ENCODE measurements at places on chromosomes 1 and 21.
A peak's percentile ranks its signal among the peaks of the same experiment; 100 is the strongest.

DNA sequence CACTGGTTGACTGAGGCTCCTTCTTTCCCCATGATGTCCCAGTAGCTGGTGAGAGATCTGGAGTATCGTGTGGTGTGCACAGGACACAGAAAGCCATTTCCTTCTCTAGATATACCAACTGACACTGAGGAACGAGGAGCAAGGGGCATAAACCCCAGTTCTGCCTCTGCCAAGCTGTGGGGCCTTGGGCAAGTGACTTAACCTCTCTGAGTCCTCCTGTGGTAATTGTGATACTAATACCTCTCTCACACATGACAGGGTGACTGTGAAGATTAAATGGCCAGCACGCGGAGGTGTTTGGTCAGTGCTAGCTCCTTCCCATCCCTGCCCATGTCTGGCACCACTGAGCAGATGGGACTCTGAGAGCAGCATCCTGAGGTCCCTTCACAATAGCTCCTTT lies 26.3 kb upstream of the TCEA3 start:
- DNase-seq = no peak

GRCh38 chr1:25952841-25953401 lies 44.9 kb downstream of the PAFAH2 start:
- peak; percentile 41 for DNase-seq

- DNase-seq = no peak
These were observed 1.0 kb downstream of the CCDC185 start for GRCh38 chr1:223394242-223394641.

- no peak for DNase-seq
These were observed 21.9 kb downstream of the GPR161 start for GRCh38 chr1:168114845-168115244.

DNA sequence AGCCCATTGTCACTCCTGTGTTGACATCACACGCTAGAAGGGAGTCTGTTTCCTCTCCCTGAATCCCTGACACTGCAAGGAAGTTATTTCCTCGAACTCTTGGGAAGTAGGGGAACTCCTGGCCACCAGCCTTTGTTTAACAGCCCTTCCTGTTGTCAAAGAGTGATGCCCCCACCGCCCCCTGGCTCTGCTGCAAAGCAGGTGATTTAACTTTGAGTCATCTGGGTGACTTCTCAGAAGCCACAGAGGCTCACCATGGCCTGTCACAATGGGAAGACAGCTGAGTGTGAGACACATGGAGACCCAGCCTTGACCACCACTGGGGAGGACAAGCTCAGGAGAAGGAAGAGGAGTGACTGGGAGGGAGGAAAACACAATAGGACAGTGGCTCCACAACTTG lies 182.8 kb downstream of the PSMG1 start:
- DNase-seq = no peak

GRCh38 chr1:224544346-224545110 lies 71.6 kb upstream of the CNIH3 start:
- DNase-seq = no peak

DNA sequence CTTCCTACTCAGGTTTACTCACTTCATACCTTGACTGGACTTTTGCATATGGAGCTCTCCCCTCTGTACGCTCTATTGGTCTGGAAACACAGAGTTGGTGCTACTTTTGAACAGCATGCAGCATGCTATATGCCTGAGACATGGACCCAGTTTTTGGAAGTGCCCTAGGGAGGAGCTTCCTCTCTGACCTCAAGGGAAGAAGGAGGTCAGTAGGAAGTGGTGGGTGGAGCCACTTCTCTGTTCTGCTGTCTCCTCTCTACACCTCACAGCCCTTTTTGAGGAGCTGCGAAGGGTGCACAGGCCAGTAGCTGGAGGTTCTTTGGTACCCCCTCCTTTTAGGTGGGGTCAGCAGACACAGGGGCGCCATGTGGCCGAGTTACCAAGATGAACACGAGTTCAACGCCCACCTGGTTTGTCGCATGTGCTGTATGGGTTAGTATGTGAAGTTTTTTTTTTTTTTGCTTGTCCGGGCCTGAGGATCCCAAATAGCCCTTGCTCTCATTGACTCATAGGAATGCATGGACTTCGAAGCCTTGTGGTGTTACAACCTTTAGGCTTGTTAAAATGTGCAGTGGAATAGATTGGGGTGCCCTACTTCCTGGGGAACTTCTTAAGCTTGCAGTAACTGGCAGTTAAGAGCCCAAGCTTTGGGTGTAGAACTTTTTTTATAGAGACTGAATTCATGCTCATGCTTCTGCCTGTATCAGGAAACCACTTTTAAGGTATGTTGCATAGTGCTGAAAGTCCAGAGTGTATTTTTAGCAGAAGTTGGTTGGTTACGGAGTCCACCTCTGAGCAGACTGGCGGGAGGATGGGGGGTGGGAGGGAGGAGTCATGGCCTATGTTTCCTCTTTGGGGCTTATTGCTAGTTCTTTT lies 10.7 kb downstream of the MACF1 start:
- DNase-seq = no peak

DNA sequence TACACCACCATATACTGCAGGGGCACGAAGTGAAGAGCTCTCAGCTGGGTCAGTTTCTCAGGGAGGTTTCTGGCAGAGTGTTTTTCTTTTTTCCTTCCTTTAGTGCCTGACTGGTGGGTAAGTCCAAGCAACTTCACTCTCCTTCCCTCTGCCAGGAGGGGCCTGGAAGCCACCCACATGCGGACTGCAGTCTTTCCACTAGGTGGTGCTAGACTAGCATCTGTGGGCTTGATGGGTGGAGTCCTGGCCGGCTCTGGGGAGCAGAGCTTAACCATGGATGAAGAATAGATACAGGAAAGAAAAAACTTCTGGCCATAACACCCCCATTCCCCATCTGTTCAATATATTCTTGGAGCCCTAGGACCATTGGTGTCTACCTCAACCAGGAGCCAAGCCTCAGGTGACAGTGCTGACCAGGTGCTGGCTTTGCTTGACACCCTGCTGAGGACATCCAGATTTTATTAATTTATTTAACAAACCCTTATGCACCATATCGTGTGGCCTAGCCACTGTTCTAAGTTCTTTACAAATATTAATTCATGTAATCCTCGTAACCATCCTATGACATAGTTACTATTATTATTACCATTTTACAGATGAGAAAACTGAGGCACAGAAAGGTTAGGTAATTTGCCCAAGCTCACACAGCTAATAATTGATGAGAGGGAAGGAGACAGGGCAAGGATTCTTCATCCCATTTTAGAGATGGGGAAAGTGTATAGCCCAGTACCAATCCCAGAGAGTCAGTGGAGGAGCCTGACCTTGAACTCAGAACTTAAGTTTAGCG lies 126.7 kb upstream of the CSF3R start:
- DNase-seq = peak; percentile 5

GRCh38 chr1:232440325-232441035 lies 189.5 kb downstream of the SIPA1L2 start:
- DNase-seq = no peak

DNA sequence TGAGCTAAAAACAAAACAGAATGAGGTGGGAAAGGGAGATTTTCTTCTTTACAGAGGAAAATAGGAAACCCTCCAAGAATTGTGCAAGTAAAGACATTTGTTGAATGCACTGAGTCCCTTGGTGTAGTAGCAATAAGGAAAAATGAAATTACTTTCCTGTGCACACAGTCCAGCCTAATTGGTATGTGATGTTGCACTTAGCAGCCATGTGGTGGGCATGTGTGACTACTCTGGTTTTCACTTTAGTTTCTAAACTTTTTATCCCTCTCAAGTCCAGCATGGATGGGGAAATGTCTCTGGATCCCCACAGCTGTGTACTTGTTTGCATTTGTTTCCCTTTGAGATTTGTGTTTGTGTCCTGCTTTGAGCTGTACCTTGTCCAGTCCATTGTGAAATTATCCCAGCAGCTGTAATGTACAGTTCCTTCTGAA lies 7.1 kb upstream of the AGO3 start:
- no peak for DNase-seq

GRCh38 chr1:151157067-151157531 lies 650 bp downstream of the TNFAIP8L2 start:
- no peak for DNase-seq

- DNase-seq = no peak
These were observed 327.3 kb downstream of the SIPA1L2 start for GRCh38 chr1:232302376-232303221.

- DNase-seq = no peak
These were observed 11.2 kb downstream of the URB1 start for GRCh38 chr21:32381571-32381970.

DNA sequence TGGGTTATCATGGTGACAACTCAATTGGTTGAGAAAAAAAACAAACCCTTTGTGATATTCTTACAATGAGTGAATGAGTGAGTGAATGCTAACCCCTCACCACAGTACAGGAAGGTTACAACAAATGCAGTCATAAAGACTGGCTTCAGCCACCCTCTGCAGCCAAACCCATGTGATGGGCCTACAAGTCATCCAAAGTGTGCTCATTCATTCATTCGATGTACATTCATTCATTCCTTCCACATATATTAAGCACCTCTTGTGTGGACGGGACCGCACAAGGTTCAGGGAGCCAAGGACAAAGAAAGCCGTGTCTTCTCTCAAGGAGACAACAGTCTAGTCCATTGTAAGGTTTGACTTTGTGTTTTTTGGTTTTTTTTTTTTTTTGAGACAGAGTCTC lies 49.4 kb downstream of the WDR4 start:
- no peak for DNase-seq

DNA sequence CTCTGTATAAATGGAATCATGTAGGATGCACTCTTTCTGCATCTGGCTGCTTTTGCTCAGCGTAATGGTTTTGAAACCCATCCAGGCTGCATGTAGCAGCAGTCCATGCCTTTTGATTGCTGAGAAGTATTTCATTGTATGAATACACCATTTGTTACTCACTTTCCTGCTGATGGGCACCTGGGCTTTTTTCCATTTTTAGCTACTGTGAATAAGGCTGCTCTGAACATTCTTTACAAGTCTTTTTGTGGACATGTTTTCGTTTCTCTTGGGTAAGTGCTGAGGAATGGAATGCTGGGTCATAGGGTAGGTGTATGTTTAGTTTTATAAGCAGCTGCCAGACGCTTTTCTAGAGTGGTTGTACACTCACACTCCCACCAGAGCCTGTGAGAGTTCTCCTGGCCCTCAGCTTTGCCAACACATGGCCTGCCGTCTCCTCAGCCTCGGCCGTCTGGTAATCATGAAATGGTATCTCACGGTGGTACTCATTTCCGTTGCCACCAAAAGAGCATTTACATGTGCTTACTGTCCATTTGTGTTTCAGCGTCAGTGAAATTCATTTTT lies 22.7 kb downstream of the SLX9 start:
- peak; percentile 79 for DNase-seq

All from GM04504 (cell line).